IPS-NIHi11 (cell line): ENCODE measurements at places on chromosomes 2 and 18.
A peak's percentile ranks its signal among the peaks of the same experiment; 100 is the strongest.

- DNase-seq: no peak
Observed at GRCh38 chr18:70411876-70412435, 123.1 kb downstream of the SOCS6 start.

GRCh38 chr2:69956475-69956979 lies 4.9 kb downstream of the ASPRV1 start:
- no peak for DNase-seq

DNA sequence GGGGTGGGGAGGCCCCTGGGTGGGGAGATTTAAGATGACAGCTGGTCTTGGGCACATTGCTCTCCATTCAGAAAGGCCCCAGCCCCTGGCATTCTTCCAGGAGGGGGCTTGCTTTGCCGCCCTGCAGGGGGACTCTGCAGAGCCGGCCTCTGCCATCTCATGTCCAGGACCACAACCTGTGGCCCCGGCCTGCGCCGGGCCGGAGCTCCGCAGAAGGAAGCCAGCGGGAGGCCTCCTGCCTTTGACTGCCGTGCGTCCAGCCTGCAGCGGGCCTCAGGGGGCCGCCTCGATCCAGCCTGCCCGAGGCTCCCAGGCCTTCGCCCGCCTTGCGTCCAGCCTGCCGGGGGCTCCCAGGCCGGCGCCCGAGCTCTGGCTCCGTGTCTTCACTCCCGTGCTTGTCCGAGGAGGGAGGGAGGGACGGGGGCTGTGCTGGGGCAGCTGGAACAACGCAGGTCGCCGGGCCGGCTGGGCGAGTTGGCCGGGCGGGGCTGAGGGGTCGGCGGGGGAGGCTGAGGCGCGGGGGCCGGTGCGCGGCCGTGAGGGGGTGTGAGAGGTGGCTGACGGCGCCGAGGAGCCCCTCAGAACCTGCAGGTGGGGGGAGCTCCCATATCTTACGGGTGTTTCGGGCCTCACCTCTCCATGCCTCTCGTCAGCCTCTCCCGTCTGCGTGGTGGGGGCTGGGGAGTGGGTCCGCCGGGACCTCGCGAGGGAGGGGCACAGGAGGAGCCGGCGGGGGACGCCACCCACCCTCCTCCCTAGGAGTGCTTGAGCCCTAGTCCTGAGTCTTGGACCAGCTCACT lies 20.4 kb downstream of the GPC1 start:
- peak; percentile 68 for DNase-seq

GRCh38 chr2:127873707-127874303 lies 12.0 kb downstream of the AMMECR1L start:
- no peak for DNase-seq

GRCh38 chr2:8159966-8160603 lies 521.8 kb upstream of the ID2 start:
- no peak for DNase-seq

GRCh38 chr2:84894131-84894586 lies 11.3 kb upstream of the TMSB10 start:
- peak; percentile 52 for DNase-seq

DNA sequence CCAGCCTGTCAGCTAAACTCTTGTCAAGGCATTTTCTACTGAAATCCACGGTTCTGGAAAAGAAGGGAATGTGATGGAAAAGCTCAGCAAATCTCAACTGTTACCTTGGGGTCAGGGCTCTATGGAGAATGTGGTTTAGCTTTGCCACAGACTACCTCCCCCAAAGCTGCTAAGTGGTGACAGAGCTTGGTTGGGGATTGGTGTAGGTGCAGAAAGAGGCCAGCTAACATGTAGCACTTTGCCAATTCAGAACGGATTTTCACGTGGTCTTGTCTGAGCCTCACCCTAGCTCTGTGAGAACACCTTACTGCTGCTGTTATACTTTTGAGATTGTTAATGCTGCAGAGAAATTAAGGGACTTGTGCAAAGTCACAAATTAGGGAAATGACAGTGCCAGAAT lies 331.1 kb downstream of the RND3 start:
- no peak for DNase-seq

DNA sequence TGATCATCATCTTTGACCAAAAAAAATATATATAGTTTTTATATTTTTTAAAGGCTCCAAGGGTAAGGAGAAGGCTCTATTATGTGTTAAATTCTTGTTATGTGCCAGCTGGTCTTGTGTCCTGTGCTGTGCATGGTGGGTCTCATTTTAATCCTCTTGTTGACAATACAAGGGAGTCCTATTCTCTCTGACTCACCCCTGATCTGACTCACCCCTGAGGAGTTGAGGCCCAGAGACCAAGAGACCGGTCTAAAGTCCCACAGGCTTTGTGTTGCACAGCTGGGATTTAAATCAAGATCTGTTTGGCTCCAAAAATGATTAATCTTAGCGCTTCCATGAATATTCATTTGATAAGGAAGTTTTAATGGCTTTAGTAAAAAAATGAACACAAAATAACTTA lies 25.7 kb downstream of the MC2R start:
- no peak for DNase-seq

DNA sequence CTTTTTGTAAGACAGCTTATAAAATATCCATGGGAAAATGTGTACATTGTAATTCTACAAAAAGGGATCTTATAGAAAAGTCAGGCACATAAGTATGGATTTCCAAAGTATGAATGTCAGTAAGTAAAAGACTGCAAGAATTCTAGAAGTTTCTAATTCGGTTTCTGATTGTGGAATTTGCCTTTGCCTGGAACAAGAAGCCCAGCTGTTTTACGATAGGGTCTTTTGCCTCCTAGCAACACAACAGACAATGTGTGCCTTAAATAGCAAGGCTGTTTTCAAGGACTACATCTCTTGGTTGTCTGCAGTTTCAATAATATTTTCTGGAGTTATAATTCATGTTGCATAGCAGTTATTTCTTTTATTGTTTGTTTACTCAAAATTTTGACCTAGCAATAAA lies 312.9 kb downstream of the MTX2 start:
- no peak for DNase-seq

- no peak for DNase-seq
Observed at GRCh38 chr2:29657674-29658073, 263.7 kb downstream of the ALK start.

- DNase-seq: no peak
Observed at GRCh38 chr2:145344076-145344724, 824.3 kb upstream of the ZEB2 start.

DNA sequence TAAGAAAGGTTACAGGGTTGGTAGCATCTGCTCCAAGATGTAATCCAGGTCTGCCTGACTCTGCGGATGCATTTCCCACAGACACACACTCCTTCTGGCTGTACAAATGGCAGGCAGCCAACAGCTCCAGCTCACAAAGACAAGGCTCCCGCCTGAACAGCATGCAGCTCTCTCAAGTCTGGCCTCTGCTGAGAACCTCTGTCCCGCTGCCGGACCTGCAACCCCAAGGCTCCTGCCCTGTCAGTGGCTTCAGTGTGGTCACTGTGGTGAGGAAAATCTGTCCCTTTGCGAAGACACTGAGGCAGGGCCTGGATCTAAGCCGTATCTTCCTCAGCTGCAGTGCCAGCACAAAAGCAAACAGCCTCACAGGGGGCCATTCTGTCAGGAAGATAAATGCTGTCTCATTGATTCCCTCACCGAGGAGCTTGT lies 469.3 kb upstream of the MEX3C start:
- DNase-seq: no peak

DNA sequence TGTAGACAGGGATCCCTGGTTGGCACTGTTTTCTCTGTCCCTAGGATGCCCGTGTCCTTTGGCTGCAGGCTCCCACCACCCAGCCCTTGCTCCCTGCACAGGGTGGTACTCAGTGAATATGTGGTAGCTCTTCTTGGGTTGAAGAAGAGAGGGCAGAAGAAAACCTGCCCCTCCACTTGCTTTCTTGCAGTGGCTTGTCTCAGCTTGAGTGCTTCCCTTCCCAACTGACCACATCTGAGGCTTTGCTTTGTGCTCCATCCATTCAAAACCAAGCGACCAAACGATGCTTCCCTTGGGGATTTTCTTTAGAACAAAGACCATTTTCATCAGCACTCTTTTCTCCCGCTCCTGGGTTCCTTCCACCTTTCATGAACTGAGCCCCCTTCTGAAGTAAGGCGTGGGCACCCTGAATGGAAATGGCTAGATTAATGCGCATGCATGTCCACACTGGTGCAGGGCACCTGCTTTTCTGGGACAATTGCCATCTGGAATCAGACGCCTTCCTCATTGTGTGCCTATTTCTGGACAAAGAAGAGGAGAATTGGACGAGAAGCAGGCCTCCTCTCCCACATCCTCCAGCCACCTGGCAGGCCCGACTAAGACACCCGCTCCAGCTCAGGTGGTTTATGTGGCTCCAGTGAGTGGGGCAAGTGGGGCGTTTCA lies 59.1 kb downstream of the ARL4C start:
- no peak for DNase-seq

GRCh38 chr2:30756971-30757370 lies 50.3 kb downstream of the CAPN13 start:
- DNase-seq: no peak
